ENCODE measurements at places on chromosomes 7 and 10.

DNA sequence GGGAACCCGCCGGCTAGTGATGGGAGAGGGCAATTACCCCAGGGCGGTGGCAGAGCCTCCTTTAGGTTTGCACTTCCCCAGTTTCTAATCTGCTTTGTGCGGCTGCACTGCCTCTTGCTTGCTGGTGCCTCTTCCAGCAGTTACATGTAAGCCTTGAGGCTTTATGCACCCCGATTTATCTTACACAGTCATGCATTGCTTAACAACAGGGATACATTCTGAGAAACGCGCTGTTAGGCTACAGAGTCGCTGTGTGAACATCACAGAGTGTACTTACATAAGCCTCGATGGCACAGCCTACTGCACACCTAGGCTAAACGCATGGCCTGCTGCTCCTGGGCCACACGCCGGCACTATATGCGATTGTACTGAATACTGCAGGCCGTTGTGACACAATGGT is 155.6 kb upstream of the MKI67 start:
- DNase-seq: no peak

- DNase-seq: no peak
Measured at GRCh38 chr7:155545348-155545747, 1.0 kb downstream of the CNPY1 start.

GRCh38 chr7:118754608-118755007 is 530.1 kb downstream of the ANKRD7 start:
- DNase-seq: no peak

DNA sequence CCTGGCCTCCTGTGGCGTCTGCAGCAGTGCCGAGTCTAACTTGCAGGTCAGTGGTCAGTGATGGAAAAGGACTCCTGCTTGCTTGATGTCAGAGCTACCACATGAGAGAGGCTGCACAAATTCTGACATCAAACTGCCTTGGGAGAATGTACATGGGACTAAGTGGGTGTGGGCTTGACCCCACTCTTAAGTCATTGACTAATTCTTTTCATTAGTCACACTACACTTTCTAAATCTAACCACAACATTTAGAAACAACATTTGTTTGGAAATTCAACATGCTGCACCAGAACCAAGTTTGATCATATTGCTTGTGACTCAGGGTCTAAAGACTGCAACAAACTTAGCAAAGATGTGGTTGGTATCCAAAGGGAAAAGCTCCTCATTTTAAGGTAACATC is 24.4 kb upstream of the CDC14C start:
- no peak for DNase-seq

DNA sequence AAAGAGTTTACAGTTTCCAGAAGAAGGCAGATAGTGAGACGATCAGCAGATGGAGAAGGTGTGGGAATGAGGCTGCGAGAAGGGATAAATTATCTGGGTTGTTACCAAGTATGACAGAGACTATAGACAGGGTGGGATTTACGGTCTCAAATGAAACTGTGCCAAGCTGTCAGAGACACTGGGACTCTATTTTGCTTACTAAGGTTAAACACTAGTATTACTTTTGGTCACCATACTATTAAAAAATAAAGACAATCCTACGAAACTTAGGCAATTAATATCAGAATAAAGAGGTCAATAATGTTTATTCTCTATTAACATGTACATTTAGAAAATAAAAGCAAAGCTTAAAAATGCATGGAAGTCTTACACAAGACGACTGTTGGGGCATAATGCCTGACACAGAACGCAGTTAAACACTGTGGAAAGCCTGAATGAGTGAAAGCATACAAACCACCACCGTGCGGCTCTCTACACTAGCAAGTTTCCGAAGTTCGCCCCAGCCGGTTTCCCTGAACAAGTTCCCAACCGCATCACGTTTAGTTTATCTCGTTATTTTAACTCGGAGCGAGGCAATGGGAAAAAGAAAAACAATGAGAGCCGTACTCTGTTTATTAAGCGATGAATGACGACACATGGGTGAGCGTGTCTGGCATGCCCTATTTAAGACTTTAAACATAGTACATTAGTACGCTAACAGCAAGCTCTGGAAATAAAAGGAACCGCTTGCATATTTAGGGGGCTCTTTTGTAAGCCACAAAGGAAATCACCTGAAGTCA is 909 bp upstream of the CC2D2B start:
- peak; percentile 51 for DNase-seq

GRCh38 chr7:36652431-36652830 is 71.9 kb downstream of the AOAH start:
- DNase-seq: no peak

- no peak for DNase-seq
Measured at GRCh38 chr7:41881331-41882130, 178.6 kb upstream of the INHBA start.

- DNase-seq: no peak
Measured at GRCh38 chr7:71753956-71754664, 622.2 kb downstream of the GALNT17 start.

DNA sequence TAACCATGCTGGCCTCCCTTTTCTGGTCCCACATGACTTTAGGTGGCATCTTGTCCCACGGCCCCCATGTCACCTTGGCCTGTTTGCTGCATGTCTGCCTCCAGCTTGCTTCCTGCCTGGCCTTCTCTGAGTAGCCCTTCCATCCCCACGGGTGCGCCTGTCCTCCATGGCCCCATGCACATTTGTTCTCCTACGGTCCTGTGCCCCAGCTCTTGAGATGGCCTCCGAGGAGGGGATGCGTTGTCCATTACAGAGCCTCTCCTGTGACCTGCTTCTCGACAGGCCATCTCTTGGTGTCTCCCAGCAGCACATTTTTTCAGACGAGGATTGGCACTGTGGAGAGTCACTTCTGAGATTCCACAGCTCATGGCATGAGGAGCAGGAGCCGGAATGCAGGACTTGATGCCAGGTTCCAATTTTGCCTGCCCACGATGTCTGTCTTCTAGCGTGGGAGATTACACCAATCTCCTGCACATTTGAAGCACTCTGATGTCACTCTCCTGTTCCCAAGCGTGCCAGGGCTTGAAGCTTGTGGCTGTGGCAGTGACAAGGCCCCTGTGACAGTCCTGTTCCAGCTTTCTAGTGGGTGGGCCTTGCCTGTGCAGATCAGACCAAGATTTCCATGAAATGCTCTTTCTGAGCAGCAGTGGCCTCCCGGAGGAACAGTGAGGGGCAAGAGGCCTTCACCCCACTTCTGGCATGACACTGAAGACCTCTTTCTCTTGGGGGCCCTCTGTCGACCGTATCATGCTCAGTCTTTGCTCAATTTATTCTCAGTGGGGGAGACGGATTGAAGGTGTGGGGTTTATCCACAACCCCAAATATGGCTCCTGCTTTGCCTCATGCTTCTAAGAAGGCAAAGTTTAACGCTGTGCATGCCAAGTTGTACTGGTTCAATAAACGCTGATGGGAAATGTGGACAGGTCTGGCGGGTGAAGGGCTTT is 13.4 kb downstream of the WDFY4 start:
- DNase-seq: no peak

GRCh38 chr10:58648131-58648530 is 135.5 kb downstream of the BICC1 start:
- no peak for DNase-seq

DNA sequence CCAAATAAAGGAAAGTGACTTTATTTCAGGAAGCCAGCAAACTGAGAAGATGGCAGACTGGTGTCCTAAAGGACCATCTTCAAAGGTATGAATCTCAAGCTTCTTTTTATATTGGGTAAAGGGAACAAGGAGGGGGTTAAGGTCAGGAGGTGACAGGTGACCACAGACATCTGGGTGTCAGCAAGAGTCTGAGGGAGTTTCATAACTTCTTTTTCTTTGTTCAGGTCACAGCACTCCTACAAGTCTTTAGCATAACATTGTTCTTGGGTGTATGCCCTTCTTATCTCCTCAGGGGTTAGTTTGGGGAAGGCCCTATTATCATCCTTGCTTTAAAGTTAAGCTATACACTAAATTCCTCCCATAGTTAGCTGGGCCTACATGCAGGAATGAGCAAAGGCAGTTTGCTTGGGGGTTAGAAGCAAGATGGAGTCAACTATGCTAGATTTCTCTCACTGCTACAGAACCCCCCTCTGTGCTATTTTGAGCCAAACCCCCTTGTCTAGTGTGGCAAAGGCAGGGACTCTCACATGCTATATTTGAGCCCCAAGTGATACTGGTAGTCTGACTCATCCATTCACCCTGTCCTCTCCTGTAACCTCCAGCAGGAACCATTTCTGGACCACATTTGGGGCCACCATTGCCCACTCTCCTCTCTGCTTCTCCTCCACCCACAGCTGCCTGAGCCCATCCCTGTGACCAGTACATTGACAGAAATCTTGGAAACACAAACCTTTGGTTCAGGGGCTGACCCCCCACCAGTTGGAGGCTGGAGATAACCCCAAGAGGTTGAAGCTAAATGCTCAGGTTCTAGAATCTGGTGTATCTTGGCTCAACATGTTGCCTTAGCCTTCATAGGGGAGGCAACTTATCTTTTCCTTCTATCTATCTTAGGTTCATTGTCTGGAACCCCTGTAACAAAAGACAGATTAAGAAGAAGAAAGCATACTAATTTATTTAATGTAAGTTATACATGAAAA is 55.5 kb upstream of the LRGUK start:
- no peak for DNase-seq

DNA sequence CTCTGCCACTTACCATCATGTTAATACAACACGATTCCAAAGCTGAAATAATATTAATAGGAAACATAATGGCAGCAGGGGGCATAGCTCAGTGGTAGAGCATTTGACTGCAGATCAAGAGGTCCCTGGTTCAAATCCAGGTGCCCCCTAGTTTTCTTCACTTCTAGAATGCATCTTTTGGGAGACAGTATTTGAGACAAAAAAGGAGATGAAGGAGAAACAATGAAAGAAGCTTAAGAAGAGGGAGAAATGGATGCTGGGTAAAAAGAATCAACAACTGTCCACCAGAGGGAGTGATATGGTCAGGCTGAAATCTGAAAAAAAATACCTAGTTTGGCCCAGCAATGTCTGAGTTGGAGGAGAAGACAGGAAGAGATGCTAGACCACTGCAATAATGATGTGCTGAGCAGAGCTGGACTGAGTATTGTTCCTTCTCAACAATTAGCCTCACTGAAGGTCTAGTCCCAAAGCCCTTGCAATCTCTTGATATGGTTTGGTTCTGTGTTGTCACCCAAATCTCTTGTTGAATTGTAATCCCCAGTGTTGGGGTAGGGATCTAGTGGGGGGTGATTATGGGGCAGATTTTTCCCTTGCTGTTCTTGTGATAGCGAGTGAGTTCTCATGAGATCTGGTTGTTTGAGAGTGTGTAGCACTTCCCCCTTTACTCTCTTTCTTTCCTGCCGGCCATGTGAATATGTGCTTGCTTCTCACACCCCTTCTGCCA is 48.3 kb downstream of the ZNF783 start:
- no peak for DNase-seq

- DNase-seq: no peak
Measured at GRCh38 chr7:142451296-142451695, 193.4 kb upstream of the PRSS58 start.

DNA sequence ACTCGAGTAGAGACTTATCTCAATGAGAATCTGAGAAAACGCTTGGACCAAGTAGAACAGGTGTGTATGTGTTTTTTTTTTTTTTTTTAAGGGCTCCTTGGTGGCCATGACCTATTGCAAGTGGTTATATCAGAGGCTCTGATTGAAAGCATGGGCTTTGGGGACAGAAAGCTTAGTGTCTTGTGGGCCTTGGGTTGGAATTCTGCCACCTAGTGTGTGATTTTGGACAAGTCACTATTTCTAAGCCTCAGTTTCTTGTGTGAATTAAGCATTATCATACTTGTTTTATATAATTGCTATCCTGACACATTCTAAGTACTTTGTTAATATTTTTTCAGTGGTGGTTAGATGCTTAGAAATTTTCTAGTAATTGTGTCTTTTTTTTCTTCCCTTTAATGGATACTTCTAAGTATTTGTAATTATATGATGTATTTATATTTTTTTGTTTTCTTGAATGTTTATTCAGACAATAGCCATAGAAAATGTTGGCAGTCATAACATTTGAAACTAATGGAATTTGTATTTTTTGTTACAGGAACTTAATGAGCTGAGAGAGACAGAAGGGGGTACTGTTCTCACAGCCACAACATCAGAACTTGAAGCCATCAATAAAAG is 33.1 kb downstream of the SMC3 start:
- no peak for DNase-seq

GRCh38 chr10:17001297-17001744 is 128.3 kb downstream of the CUBN start:
- no peak for DNase-seq

- DNase-seq: peak; percentile 56
Measured at GRCh38 chr10:55897490-55897921, 463.6 kb downstream of the ZWINT start.

GRCh38 chr7:75798770-75799169 is 14.8 kb downstream of the CCL24 start:
- DNase-seq: no peak

- no peak for DNase-seq
Measured at GRCh38 chr10:69265521-69265920, 12.8 kb upstream of the HK1 start.

DNA sequence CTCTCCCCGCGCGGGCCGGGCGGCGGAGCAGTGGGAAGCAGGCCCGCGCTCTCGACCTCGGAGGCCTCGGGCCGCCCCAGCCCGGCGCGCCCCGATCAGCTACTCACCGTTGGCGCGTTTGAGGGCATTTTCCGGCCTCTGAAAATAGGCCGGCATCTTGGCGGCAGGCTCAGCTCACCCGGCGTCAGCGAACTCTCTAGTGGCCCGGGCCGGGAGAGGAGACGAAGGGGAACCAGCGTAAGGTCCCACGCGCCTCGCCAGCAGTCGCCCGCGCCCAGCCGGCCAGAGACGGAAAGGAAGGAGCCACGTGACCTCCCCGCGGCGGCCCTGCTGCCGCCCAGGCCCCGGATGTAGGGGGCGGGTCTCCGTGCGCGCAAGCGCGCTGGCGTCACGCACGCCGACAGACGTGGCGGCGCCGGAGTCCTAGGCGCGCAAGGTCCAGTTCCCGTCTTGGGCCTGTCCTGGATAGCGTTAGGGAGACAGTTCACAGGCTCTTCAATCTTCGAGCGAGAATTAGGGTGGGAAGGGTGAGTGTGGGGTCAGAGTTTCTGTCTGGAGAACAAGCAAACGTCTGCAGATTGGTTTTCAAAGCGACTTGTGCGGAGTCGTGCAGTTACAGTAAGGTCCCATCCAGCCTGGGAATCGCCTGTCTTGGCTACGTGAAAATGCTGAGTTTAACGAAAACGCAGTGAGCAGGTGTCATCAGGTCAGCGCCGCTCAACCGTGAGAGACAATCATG is at the start of gene EIF3A:
EIF3A (minus strand) TSS at position 297 of the 739 bp plus-strand sequence; CDS start at position 156, 141 bp downstream.
- DNase-seq: peak; percentile 96

- no peak for DNase-seq
Measured at GRCh38 chr10:77666821-77667220, 29.2 kb upstream of the KCNMA1 start.

DNA sequence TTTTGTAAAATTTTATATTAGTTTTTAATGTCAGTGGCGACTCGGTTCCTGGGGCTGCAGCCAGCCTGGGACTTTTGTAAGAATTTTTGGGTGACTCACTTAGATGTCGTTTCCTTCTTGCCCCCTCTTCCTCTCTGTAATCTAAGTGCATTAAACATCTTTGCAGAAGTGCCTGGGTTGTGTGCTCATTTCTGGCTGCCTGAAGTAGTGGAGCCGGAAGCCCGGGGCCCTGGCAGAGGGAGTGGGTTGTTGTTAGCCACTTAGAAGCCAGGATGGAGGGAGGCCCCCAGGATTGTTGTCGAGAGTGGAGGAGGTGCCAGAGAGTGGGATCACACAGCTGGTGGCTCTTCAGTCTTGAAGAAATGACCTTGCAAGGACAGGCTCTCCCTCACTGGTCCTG is 11.0 kb upstream of the TRIM8 start:
- DNase-seq: no peak

All from ecto neural progenitor cell (in vitro differentiated cells).